NCI-H1930 (cell line): ENCODE measurements at places on chromosomes 7 and 10.

DNA sequence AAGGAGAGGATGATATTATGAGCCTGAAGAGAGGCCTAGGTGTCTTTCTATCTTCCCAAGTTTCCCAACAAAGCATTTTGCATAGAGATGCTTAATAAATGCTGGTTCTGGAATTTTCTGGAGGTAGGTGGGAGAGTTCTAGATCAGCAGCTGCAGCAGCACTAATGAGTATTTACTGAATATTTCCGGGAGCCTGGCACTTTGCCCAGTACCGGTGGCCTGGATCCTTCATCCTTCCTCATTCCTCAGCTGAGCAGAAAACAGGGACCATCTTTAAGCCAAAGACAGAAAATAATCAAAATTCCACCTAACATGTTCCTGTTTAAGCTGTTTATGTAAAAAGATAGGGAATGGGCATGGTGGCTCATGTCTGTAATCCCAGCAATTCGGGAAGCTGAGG lies 813.2 kb upstream of the AUTS2 start:
- DNase-seq, result no peak

DNA sequence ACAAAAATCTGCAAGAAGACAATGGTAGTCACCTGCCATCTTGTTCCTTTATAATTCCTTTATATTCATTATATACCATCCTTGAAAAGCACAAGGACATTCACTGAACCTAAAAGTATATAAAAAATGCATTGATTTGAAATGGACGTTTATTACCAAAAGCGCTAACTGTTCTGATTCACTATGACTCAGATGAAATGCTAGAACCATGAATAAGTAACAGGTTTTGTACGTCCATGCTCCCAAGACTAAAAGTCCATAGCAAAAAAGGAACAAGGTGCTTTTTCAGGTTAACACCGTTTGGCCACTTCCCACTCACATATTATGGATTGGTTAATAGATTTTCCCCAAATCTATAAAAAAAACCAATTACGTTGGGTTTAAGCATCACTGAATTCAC lies 109.4 kb downstream of the PPP1R17 start:
- no peak for DNase-seq

GRCh38 chr7:106775552-106775936 lies 89.5 kb upstream of the PIK3CG start:
- no peak for DNase-seq

GRCh38 chr7:149772241-149772955 lies 990 bp downstream of the ZNF467 start:
- DNase-seq, result no peak

GRCh38 chr10:60944058-60944909 lies at the start of gene RHOBTB1:
Gene RHOBTB1 (minus strand): TSS chr10:60944185. CDS start chr10:60911542, 32,643 bp downstream.
- no peak for DNase-seq

DNA sequence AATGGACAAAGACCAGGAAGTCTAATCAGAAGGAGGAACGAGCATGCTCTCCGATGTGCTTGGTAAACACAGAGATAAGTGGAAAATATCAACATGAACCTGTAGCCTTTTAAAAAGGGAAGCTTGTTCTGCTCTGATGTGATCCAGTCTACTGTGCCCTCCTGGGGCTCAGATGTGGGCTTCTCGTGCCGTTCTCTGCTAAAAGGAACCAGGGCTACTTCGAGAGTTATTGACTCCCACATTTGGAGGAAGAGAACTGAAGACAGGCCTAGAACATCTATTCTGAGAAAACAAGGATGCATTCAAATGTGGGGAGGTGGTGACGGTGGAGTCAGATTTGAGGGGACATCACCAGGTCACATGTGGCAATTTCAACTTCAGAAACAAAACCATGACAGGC lies 325.4 kb downstream of the GLRX3 start:
- DNase-seq, result no peak

- no peak for DNase-seq
Measured at GRCh38 chr10:24180891-24181290, 28.0 kb upstream of the KIAA1217 start.
